ENCODE measurements at places on chromosomes 13 and 19.
A peak's percentile ranks its signal among the peaks of the same experiment; 100 is the strongest.

DNA sequence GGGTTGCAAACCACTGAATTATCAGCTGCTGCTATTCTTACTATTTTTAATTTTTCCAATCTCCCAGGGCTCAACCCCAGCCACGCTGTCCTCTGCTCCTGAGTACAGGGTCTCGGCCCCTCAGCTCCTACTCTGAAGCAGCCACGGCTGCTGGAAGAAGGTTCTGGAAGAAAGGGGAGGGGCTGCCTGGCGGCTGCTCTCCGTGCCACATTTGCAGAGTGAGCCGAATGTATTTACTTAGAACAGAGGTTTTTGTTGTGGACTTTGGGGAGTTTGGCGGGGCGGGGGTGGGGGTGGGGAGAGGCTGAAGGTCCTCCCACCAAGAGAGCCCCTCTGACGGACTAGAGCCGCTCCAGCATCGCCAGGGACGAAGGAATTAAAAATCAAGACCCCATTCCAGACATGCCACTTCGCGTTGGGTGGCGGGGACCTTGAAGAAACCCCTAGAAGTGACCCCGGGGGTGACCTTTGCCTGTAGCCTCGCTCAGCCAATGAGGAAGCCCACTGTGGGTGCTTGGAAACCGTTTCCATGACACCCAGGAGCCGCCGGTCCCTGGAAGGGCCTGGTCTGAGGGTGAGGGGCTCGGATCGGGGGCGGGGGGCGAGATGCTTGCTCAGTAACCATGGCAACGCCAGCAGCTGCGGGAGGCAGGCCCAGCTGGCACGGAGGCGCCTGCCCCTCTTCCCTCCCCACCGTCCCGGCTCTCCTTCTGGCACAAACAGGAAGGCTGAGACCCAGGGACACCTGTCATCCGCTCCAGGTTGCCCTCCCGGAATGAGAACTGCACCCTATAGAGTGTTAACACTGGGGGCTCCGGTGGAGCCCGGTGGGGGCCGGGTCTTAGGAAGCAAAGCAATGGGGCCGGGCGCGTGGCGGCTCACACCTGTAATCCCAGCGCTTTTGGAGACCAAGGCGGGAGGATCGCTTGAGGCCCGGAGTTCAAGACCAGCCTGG, 54.2 kb upstream of the PTPRS start:
- DNase-seq, result no peak

GRCh38 chr19:49790866-49791265, 22.2 kb downstream of the FUZ start:
- DNase-seq, result no peak

DNA sequence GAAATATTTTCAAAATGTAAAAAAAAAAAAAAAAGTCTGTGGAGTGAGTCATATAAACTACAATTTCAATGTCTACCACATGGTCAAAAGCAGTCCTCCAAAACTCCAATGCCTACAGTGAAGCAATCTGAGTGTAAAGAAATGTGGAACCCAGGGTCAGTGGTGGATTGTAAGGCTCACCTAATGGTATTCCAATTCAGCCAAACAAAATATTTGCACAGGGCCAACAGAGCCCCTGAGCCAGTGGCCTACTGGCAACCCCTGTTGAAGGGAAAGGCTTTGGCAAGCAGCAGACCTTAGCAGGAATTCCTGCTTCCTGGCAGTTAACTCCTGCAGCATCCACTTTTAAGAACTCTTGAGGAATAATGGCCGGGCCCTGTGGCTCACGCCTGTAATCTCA, 3.4 kb downstream of the DNMT1 start:
- DNase-seq, result no peak

DNA sequence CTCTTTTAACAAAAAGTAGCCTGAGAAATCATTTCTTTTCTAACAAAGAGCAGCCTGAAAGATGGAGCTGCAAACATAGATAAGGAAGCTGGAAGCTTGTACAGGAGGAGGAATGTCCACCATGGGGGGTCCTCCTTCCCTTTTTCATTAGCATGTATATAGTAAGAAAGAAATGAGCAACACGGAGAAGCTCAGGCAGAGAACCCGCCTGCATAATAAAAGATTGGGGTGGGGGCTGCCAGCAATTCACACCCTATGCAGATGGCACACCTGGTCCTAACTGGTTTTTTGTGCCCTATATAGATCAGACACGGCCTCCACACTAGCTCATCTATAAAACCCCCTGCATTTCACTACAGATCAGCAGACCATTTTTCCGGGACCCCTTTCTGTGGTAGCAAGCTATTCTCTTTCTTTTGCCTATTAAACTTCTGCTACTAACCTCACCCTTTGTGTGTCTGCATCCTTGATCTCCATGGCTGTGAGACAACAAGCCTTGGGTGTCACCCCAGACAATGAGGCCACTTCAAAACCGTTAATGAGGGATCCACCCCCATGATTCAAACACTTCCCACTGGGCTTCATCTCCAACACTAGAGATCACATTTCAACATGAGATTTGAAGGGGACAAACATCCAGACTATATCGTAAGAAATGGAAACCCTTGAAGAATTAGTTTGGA, 167.5 kb upstream of the FREM2 start:
- DNase-seq, result peak; percentile 47

- DNase-seq, result no peak
These were observed 50.7 kb downstream of the ARHGAP35 start for GRCh38 chr19:46911456-46911855.

GRCh38 chr13:73696713-73697112, 437.5 kb downstream of the KLF12 start:
- no peak for DNase-seq

DNA sequence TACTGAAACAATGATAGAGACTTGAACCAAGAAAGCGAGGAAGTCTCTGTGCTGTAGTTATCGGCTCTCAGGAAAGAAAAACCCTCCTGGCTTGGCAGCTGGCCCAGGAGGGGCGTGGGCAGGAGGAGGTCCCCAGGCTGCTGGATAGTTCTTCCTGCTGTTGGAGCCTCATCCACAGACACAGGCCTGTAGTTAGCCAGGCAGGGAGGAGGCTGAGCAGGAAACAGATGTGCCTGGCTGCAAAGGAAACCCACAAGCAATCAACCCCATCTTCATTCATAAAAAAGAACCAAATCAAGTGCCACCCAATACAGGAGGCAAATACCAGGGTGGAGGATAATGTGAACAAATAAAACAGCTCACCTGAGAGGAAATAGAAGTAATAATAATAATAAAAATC, 86.2 kb downstream of the IRS2 start:
- no peak for DNase-seq

DNA sequence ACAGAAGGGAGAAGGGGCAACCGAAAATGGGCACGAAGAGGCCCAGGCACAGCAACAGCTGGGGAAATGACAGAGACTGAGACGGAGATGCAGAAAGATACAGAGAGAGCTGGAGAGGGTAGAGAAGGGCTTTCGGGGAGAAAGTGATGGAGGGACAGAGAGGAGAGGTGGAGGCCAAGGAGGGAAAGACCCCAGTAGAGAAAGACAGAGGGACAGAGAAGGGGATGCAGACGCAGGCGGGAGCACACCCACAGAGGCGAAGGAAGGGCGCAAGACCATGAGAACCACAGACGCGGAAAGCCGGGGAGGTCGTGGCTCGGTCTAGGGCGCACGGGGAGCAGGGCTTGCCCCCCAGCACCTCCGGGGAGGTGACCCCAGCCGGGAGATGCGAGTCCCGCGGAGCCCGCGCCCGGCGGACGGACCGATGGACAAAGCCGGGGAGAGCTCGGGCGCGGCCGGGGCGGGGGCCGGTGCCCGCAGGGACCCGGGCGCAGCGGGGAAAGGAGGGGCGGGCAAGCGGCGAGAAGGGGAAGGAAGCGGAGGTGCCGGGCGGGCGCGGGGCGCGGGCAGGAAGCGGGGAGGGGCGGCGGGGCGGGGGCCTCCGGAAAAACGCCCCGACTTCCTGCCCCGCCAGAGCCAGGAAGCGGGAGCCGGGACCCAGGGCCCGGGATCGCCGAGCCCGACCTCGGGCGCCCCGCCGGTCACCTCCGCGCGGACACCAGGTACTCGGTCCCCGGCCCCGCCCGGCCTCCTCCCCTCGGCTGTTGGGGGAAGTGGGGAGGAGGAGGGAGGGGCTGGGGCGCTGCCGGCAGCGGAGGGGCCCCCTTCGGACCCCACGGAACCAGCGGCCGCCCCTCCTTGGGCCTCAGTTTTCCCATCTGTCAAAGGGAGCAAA, at the start of gene ARHGEF1:
Gene ARHGEF1, plus strand, starts transcription at position 617 of the 895 bp plus-strand sequence. CDS start 4,899 bp downstream, outside the sequence.
- DNase-seq, result no peak

DNA sequence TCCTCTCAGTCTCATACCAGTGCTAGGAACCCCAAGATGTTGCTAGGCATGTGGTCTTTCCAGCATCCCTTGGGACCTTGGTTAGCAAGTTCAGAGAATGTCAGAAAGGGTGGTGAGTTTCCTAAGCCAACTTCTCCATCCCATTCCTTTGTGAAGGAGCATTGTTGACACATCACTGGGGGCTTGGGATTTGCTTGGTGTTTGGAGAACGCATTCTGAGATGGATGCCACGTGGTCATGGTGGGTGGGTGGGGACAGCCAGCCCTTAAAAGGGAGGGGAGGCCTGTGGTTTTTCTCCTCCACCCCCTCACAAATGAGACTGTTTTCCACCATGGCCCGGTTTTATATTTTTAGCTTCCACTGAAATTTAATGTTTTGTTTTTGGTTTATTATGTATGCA, 83.3 kb upstream of the ZNF536 start:
- no peak for DNase-seq

GRCh38 chr19:31574251-31574973, 225.2 kb upstream of the TSHZ3 start:
- DNase-seq, result no peak

DNA sequence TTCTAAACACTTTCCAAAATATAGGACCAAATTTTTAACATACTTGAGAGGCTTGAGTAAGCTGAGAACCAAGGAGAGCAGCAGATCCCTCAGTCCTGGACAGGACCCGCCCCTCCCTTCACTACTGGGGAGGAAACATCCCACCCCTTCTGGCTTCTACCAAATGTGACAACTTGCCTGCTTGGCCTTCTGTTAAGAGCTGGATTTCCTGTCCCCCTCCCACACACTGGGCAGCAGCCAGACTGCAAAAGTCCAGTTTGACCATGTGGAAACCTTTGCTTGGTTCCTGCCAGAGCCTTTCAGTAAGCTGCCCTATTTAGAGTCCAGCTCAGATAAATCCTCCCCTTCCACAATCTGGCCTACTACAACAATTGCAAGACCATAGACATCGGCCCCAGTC, 84.3 kb downstream of the FGF14 start:
- no peak for DNase-seq

- no peak for DNase-seq
These were observed 2.2 kb upstream of the TNFSF13B start for GRCh38 chr13:108267347-108267746.

GRCh38 chr13:83546476-83546875, 335.8 kb downstream of the SLITRK1 start:
- no peak for DNase-seq

- DNase-seq, result no peak
These were observed 599 bp downstream of the OLFM2 start for GRCh38 chr19:9935506-9936325.
